ENCODE measurements at places on chromosomes 4 and X. TPM values are rescaled to one million over a fixed set of nuclear protein-coding genes. Genes with fewer than 3 reads are reported as not detected.

The IL21 gene
- total RNA-seq = not detected

The HSFX2 gene
- 0.95 TPM for total RNA-seq

The TASL gene
- 2.6 TPM for total RNA-seq

The PAGE2 gene
- not detected for total RNA-seq

The KLKB1 gene
- total RNA-seq = 1.5 TPM

The ARR3 gene
- total RNA-seq = not detected

The LONRF3 gene
- 3.4 TPM for total RNA-seq

The GAGE13 gene
- total RNA-seq = not detected

The NKX6-1 gene
- total RNA-seq = not detected

The SHROOM4 gene
- total RNA-seq = 9.4 TPM

The DSPP gene
- not detected for total RNA-seq

The ALB gene
- 0.32 TPM for total RNA-seq

The DOK7 gene
- total RNA-seq = 2.2 TPM

The SATL1 gene
- 0.21 TPM for total RNA-seq

The SSX2 gene
- not detected for total RNA-seq

The CCDC110 gene
- total RNA-seq = 18.2 TPM

The ZNF711 gene
- 52.6 TPM for total RNA-seq

The NXT2 gene
- total RNA-seq = 23.4 TPM

The GCNA gene
- 3.0 TPM for total RNA-seq

The CLCN3 gene
- total RNA-seq = 62.8 TPM

The DMP1 gene
- total RNA-seq = not detected

The PPEF2 gene
- total RNA-seq = not detected

The HGFAC gene
- total RNA-seq = 0.48 TPM

The CSAG3 gene
- total RNA-seq = not detected

The SPANXN3 gene
- not detected for total RNA-seq

The UGT2B11 gene
- total RNA-seq = not detected

The OTC gene
- 0.63 TPM for total RNA-seq

The XKRX gene
- total RNA-seq = 0.63 TPM

The STATH gene
- not detected for total RNA-seq

The IL13RA2 gene
- total RNA-seq = 3.8 TPM

The RTL3 gene
- 0.95 TPM for total RNA-seq

The CENPI gene
- 19.6 TPM for total RNA-seq

The CXCL5 gene
- 0.11 TPM for total RNA-seq

The TCEAL5 gene
- 2.5 TPM for total RNA-seq

The PPM1K gene
- total RNA-seq = 56.4 TPM

The CCKAR gene
- total RNA-seq = 0.26 TPM

The SLC9B1 gene
- total RNA-seq = 5.2 TPM

The STARD8 gene
- 6.5 TPM for total RNA-seq

The FAM9B gene
- total RNA-seq = 0.79 TPM

The ADH4 gene
- total RNA-seq = not detected

The CXorf49 gene
- total RNA-seq = not detected

The ATOH1 gene
- total RNA-seq = not detected

The MSMO1 gene
- total RNA-seq = 126 TPM

The VAMP7 gene
- total RNA-seq = 44.9 TPM

The HS3ST1 gene
- 3.0 TPM for total RNA-seq

The GPC4 gene
- total RNA-seq = 16.9 TPM

Measured in urinary bladder (tissue), 4 donors.